Heart left ventricle (tissue), 16 donors: ENCODE measurements at places on chromosomes 3 and 15. TPM values are rescaled to one million over a fixed set of nuclear protein-coding genes. Genes with fewer than 3 reads are reported as not detected.

DNA sequence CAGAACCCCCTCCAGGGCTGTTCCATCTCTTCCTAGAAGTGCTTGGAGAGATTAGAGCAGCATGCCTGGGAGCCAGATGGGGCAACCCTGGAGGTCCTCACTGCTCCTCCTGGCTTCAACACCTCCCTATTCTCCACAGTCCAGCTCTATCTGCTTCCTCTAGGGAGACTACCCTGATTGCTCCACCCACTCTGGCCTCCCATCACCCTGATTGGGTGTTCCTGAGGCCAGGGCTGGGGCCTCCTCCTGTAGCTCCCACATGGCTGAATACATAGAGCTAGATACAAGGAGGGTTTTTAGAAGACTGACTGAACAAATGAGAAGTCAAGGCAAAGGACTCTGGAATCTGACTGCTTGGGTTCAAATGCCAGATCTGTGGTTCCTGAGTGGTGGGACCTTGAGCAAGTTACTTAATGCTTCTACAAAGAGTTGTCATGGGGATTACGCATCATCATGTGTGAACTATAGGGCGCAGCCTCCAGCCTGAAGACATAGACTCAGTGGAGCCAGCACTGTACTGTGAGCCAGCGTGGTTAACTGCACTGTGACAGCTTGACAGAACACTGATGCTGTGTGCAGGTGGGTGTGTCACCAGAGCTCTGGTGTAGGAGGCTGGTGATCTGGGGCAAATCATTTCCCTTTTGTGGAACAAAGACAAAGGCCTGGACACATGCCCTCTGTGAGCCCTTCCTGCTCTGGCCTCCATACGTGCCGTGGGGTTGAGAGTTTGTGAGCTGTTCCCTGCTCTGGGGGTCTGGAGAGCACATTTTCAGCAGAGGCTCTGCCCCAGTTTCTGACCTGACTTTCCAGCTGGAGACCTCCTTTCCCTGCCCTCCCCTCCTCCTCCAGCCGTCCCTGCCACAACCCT lies 74.8 kb downstream of the SCN5A start:
- no peaks in the 10 kb centered on the region for H3K4me1 ChIP-seq
- no peak for DNase-seq
- no peak overlapping the region for H3K27ac ChIP-seq
- H3K27me3 ChIP-seq, result no peaks in the 10 kb centered on the region

GRCh38 chr15:27796405-27797320 lies 302.5 kb downstream of the OCA2 start:
- no peak for DNase-seq

DNA sequence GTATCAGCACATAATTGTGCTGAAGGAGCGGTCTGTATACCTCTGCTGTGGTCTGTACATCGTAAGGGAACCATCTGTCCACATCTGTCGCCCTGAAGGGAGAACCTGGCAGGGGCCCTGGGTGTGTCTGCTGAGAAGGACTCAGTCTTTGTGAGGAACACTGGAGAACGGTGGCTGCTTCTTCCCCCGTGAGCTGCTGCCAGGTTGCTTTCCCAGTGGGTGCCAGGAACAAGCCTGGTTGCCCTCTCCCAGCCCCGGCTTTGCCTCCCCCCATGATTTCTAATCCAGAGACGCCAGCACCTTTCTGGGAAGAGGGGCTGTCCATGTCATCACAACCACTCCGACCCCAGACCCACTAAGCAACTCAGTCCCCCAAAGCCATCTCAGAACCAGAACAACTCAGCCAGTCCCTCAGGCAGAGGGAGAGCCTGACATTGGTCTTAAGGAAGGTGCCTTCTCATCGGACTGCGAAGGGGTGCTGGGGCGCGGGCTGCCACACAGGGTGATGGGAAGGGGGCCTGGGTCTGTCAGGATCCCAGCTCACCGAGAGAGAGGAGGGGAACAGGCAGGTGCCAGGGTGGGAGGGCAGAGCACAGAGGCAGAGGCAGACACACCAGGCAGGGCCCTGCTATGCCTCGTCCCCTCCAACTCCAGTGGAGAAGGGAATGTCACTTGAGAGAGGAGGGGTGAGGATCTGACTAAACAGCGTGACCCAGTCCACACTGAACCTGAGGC lies 8.5 kb downstream of the TNK2 start:
- peak overlapping the region; percentile 4 for H3K27ac ChIP-seq
- no peaks in the 10 kb centered on the region for H3K27me3 ChIP-seq
- H3K36me3 ChIP-seq, result no peaks in the 10 kb centered on the region
- no peak overlapping the region for H3K4me3 ChIP-seq
- peaks cover 42% of the 10 kb centered on the region for H3K4me1 ChIP-seq
- no peak for DNase-seq

Gene PLCB2
- 3.3 TPM for total RNA-seq

GRCh38 chr3:146177519-146177918 lies 16.5 kb upstream of the PLOD2 start:
- no peak for DNase-seq
- no peaks in the 10 kb centered on the region for H3K4me1 ChIP-seq
- no peak overlapping the region for H3K4me3 ChIP-seq
- no peak overlapping the region for H3K27ac ChIP-seq

Gene CFAP100
- total RNA-seq, result not detected

Gene UROC1
- not detected for total RNA-seq

Gene PIGBOS1
- 8.6 TPM for total RNA-seq

Gene INTS14
- 19.3 TPM for total RNA-seq

- no peaks in the 10 kb centered on the region for H3K36me3 ChIP-seq
- DNase-seq, result no peak
- H3K27me3 ChIP-seq, result no peaks in the 10 kb centered on the region
- H3K4me1 ChIP-seq, result no peaks in the 10 kb centered on the region
These were observed 147.4 kb downstream of the ATP10A start for GRCh38 chr15:25715536-25716413.

Gene GOLGA6L7
- not detected for total RNA-seq

GRCh38 chr3:178112134-178112533 lies 424.1 kb upstream of the KCNMB2 start:
- no peaks in the 10 kb centered on the region for H3K36me3 ChIP-seq
- no peak overlapping the region for H3K27ac ChIP-seq
- H3K4me1 ChIP-seq, result no peaks in the 10 kb centered on the region
- no peaks in the 10 kb centered on the region for H3K27me3 ChIP-seq

Gene MEIS2
- total RNA-seq, result 56.2 TPM

Gene BCL2A1
- 1.5 TPM for total RNA-seq

DNA sequence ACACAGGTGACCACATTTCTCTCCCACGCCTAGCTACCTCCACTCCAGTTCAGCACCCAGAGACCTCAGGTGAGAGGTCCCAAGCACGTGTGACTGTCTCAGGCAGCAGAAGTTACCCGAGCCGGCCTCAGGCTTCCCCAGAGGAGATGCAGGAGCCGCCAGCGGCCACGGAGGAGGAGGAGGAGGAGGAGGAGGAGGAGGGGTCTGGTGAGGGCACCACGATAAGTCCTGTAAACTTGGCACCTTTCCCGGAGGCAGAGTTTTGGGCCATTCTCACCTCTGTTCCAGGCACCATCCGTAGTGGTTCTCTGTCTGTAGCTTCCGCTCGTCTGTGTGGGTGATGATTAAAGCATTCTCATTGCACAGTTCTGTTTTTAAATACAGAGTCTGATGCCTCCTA lies 56.1 kb downstream of the CCK start:
- no peak overlapping the region for H3K27ac ChIP-seq
- H3K4me1 ChIP-seq, result no peaks in the 10 kb centered on the region
- no peak overlapping the region for H3K4me3 ChIP-seq
- peaks cover 91% of the 10 kb centered on the region for H3K36me3 ChIP-seq
- H3K27me3 ChIP-seq, result no peaks in the 10 kb centered on the region
- no peak for DNase-seq

GRCh38 chr15:93941697-93942096 lies 289.7 kb upstream of the MCTP2 start:
- H3K27me3 ChIP-seq, result no peaks in the 10 kb centered on the region
- no peaks in the 10 kb centered on the region for H3K36me3 ChIP-seq
- DNase-seq, result peak; percentile 46
- peaks cover 5% of the 10 kb centered on the region for H3K4me1 ChIP-seq

GRCh38 chr15:66843581-66843980 lies 141.5 kb downstream of the SMAD6 start:
- H3K4me3 ChIP-seq, result peak overlapping the region; percentile 47
- no peaks in the 10 kb centered on the region for H3K27me3 ChIP-seq
- peaks cover 24% of the 10 kb centered on the region for H3K4me1 ChIP-seq
- DNase-seq, result no peak
- peak overlapping the region; percentile 92 for H3K27ac ChIP-seq

DNA sequence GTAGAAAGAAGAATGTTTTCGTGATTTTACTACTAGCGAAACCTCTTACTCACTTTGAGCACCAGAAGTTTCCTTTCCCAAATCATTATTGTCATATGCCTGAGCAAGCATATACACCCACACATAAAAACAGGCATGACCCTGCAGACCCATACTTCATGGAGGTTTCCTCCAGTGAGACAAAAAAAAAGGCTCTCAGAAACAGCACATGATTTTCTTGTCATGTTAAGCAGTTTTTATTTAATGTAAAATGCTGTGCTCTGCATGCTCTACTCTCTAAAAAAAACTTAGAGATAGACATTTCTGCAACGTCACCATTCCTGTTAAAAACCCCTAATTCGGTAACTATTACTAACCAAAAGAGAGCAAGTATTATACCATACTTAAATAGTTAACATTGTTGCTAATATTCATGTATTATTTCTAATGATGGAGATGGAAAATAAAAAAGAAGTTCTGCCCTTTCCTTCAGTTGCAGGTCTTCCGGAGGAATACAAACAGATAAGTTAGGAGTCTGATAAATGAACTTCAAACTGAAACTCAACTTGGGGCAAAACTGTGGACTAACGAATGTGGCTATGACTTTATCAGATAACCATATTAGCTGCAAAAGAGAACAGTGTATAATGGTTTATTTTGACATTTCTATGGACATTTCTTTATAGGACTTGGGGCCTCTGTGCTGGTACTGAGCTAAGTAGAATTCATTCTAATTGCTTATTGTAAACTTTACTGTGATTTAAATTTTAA lies 15.9 kb downstream of the CD200R1 start:
- no peak for DNase-seq
- H3K4me3 ChIP-seq, result no peak overlapping the region
- no peaks in the 10 kb centered on the region for H3K27me3 ChIP-seq
- no peak overlapping the region for H3K27ac ChIP-seq

GRCh38 chr3:57933602-57934001 lies 74.6 kb upstream of the FLNB start:
- no peak overlapping the region for H3K27ac ChIP-seq
- H3K4me1 ChIP-seq, result no peaks in the 10 kb centered on the region

Gene PP2D1
- not detected for total RNA-seq

- H3K27me3 ChIP-seq, result no peaks in the 10 kb centered on the region
- H3K36me3 ChIP-seq, result no peaks in the 10 kb centered on the region
- peak overlapping the region; percentile 97 for H3K4me3 ChIP-seq
- H3K27ac ChIP-seq, result peak overlapping the region; percentile 98
- DNase-seq, result no peak
These were observed 1.5 kb upstream of the TCF12 start for GRCh38 chr15:56916825-56917477.

GRCh38 chr15:73608941-73609340 lies 24.2 kb downstream of the NPTN start:
- no peaks in the 10 kb centered on the region for H3K36me3 ChIP-seq
- H3K4me3 ChIP-seq, result no peak overlapping the region
- H3K4me1 ChIP-seq, result peaks cover 13% of the 10 kb centered on the region

DNA sequence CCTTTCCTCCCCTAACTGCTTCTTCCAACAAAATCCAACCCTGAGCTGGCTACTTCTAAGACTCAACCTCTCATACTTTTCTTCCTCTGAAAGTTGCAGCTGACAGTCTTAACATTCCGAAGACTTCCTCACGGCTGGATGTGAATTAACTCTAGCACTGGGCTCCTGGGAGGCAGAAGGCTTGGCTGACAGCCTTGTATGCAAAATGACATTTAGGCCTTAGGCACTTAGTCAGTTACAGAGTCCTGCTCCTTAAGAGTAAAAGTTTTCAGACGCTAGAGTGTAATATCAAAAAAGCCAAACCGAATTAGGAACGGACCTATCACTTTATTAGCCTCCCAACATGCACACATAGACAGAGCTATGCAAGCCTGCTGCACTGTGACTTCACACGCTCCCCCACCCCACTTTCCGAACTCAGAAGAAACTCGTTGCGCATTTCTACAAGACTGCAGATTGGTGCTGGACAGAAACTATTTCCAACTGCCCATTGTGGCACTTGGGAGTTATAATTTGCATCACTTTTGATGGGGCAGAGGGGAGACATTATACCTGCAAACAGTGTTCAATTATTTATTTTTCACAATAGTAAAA lies 15.5 kb upstream of the ANXA2 start:
- peak overlapping the region; percentile 24 for H3K27ac ChIP-seq
- no peaks in the 10 kb centered on the region for H3K36me3 ChIP-seq
- no peak for DNase-seq

Gene ATXN7
- 12.4 TPM for total RNA-seq

DNA sequence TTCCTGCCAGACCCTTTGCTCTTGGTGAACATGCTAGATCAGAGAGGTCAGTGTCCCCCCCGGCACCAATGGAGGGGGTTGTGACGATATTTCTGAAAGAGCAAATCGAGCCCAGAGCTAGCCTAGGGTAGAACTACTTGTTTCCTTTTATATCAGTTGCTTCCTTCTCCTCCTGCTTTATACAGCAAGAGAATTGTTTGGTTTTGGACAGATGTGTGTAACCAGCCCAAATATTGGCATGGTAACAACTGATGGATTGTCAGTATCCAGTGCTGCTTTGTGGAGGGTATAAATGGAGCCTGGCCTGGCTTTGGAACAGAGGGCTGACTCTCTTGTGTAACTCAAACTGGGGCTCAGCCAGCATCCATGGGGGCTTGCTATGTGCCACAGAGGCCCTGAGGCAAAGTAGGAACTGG lies 27.2 kb downstream of the SNX1 start:
- H3K4me1 ChIP-seq, result no peaks in the 10 kb centered on the region
- no peak for DNase-seq
- no peaks in the 10 kb centered on the region for H3K27me3 ChIP-seq
- H3K4me3 ChIP-seq, result no peak overlapping the region
- no peak overlapping the region for H3K27ac ChIP-seq
- no peaks in the 10 kb centered on the region for H3K36me3 ChIP-seq

Gene TWF2
- 77.0 TPM for total RNA-seq

Gene TRIM71
- total RNA-seq, result not detected

DNA sequence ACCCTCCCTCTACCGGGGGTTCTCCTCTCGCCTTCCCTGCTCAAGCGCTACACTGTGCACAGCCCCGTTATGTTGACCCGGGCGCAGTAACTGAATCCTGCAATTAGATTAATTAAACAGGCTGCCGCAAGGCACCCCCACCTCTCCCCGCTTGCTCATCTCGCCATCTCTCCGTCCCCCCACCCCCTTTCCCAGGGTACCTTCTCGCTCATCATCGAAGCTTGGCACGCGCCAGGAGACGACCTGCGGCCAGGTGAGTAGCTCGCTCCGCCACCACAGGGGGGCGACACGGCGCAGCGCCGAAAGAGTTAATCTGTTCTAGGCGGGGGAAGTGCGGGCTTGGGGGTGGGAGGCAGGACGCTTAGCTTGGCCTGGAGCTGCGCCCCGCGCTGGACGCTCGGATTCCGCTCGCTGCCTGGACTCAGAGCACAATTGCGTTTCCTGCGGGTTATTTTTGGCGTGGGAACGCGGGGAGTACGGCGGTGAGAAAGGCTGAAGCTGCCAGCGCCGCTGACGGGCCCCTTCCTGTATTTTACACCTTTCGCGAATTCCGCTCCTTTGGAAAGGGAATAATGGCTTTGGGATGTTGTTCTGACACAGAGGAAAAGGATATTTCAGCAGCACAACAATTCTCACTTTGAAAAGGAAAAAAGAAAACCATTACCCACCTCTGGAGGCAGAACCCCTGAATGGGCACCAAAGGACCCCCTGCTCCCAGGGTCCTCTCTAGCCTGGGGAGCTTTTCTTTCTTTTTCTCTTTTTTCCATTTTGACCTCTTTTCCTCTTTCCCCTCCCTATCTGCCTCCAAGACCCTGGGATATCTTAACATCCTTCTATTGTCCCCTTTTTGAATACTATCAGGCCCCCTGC lies 1.5 kb downstream of the DLL4 start:
- peak overlapping the region; percentile 84 for H3K27ac ChIP-seq
- peaks cover 3% of the 10 kb centered on the region for H3K27me3 ChIP-seq
- peak; percentile 79 for DNase-seq
- peak overlapping the region; percentile 22 for H3K4me3 ChIP-seq
- H3K4me1 ChIP-seq, result peaks cover 28% of the 10 kb centered on the region

Gene SH3GL3
- not detected for total RNA-seq
